ENCODE measurements at places on chromosomes 3 and 15.

DNA sequence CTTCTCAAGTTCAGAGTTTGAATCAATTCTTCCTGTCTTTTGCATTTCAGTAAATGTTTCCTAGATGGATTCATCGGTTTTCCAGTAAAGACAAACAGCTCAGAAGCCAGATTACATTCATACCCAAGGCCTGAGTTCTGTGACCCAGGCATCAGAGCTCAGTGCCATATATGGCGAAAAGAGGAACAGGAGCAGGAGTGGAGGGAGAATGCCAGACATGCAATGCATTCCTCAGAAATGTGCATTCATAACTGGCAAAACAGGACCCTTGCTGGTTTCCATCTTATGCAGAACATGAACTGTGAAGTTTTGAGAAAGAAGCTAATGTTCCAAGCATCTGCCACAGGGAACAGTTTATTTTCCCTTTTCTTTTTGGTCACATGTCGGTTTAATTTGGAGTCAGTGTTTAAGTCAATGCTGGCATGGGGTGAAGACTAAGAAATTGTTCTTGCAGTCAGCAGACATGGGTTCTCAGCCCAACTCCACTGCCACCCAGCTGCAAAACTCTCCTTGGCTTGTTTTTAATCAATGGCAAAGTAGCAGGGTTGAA lies 116.5 kb downstream of the LPP start:
- DNase-seq = no peak

DNA sequence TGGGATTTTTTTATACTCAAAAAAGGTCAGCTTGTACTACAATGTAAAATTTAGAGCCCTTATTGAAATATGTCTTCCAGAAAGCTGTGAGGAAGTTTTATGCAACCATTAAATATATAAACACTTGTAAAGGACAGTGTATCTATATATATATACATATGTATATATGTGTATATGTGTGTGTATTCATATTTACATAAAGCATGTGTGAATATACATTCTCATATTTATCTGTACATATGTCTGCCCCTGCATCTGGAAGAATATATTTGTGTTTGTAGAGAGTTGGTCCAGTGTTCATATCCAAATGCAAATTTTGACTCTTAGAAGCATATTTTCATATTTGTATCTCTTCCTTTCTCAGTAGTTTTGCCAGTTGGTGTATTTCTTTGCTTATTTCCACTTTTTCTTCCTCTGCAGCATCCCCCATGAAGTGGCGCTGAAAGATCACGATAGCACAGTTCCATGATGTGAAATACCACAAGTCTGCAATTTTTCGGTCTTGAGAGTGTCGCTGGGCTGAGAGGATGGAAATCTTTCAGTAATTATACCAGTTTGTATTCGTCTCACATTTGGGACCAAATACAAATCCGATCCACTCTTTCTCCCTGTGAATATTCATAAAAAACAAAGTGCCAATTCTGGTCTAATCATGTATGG lies 311.7 kb upstream of the DPH6 start:
- DNase-seq = no peak

GRCh38 chr15:76517910-76518309 lies 181.3 kb downstream of the ISL2 start:
- DNase-seq = no peak

- DNase-seq = no peak
These were observed 51.8 kb downstream of the FMN1 start for GRCh38 chr15:33142708-33143107.

GRCh38 chr15:83090465-83090864 lies 17.0 kb upstream of the TM6SF1 start:
- DNase-seq = no peak

DNA sequence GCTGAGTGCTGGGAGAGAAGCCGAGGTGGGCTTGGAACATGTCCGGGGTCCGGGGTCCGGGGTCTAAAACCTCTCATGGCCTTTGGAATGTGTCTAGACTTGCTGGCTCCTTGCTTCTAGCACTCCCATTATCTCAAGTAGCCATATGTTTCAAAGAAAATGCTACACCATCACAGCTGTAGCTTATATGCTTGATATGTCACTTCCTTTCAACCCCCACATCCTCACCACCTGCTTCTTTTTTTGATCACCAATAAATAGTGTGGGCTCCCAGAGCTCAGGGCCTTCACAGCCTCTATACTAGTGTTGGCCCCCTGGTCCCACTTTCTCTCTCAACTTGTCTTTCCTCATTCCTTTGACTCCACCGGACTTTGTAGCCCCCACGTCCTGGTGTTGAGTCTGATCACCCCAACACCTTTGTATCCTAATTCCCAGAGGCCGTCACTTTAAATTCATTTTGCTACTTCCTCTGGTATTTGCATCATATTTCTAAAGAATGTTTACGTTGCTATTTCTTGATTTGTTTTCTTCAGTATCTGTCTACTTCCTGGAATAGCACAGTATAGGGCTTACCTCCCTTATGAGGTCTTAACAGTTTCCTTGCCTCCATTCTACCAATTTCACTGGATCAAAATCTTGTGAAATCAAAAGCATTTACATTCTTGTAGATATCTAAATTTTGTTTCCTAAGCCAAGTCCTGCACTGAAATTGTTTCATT lies 71.9 kb upstream of the CHRNB4 start:
- peak; percentile 67 for DNase-seq

- no peak for DNase-seq
These were observed 6.7 kb upstream of the SRP14 start for GRCh38 chr15:40045572-40046217.

GRCh38 chr3:140292684-140293083 lies 357.7 kb downstream of the CLSTN2 start:
- no peak for DNase-seq

DNA sequence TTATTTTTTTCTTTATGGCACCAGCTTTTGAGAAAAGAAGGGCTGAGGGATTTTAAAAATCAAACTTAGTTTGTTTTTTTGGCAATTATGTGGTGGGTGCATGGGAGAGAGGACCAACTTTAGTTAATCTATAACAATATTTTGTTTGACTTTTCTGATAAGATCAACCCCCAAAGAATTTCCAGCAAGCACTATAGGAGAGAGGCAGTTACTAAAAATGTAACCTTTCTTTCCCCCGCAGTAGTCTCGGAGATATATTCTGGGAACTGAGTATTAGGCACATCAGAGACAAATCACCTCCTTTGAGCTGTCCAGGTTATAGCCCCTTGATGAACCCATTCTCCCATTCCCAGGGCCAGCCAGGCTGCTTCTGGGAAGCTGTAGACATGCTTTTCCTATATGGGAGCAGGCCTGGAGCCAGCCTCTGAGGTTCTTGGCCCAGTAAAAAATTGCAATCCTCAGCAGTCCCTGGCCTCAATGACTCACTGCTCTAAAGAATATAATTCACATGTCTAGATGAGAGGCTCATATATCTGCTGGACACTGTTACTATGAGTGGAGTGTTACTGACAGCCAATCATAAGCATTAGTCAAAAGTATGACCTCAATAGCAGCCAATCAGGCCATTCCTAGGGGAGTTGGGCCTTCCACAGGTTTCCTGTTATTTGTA lies 138.3 kb upstream of the AGBL1 start:
- no peak for DNase-seq

- no peak for DNase-seq
These were observed 526.4 kb downstream of the SOX2 start for GRCh38 chr3:182238126-182238525.

DNA sequence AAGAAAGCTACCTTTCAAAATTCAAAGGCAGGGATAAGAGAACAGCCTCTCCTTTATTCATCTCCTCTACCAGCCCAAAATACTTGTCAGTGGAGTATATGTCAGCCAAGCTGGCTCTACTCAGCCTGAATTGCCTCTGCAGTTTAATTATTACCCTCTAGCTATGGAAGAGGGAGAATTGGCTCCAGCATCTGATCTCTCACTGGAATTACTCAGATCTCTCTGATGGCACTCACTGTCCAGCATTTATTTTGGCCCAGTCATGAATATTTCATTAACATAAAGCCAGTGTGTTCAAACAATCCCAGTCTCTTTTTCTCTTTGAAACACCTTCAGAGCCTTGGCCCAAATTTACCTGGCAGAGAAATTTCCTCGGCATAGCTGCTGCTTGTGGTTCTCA lies 58.6 kb upstream of the TMEM108 start:
- no peak for DNase-seq

GRCh38 chr15:23854203-23854911 lies 167.3 kb upstream of the NDN start:
- DNase-seq = peak; percentile 5

GRCh38 chr3:129256270-129256669 lies 6.9 kb downstream of the COPG1 start:
- no peak for DNase-seq

DNA sequence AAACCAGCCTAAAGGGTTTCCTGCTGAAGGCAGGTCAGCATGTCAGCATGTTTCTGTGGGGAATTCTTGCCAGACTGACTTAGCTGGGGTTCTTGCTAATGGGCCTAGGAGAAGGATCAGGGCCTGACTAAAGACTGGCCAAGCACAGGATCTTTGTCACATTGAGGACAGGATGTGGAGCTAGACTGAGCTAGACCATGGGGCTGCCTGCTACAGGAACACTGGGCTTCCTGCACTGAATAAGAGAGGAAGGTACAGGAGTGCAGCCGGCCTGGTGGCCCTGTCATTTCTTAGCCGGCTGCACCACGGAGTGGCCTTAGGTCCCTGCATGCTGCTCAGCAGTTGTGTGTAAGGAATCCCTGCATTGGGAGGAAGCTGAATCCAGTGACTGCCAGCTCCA lies 68.2 kb downstream of the GABRG3 start:
- no peak for DNase-seq
